ENCODE measurements at places on chromosomes 11 and 22.

GRCh38 chr22:43007519-43008102 is 7.3 kb downstream of the PACSIN2 start:
- no peak for DNase-seq

DNA sequence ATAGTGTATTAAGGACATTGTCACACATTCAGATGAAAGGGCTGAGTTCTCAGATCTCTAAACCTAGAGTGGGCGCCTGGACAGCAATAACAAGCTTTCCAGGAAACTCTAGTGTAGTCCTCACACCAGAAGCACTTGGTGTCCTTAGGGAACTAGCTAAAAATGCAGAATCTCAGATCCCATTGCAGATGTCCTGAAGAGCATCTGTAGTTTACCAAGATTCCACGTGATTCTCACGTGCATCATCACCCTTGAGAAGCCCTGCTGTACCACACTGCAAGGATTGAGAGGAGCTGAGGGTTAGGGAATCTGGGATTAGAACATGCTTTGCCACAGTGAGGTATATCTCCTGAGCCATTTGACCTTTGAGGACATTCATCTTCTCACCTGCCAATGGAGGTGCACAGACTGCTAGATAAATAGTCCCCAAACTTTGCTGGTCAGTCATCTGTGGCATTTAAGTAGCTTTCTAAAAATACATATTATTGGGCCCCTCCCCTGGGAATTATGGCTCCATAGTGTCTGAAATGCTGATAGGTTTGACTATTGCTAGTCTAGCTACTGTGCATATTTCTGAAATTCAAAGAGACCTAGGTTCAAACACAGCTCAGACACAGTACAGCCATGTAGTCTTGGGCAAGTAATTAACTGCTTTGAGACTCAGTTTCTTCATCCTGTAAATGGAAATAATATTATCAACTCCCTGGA is 1068.9 kb downstream of the OPCML start:
- no peak for DNase-seq

GRCh38 chr11:72352859-72353551 is 81.3 kb downstream of the CLPB start:
- no peak for DNase-seq

- DNase-seq = no peak
Measured at GRCh38 chr11:1573077-1573902, 1.2 kb upstream of the DUSP8 start.

Measured in urothelium cell line (cell line).